HFFc6 (cell line): ENCODE measurements at places on chromosomes 11 and 22.
A peak's percentile ranks its signal among the peaks of the same experiment; 100 is the strongest.

DNA sequence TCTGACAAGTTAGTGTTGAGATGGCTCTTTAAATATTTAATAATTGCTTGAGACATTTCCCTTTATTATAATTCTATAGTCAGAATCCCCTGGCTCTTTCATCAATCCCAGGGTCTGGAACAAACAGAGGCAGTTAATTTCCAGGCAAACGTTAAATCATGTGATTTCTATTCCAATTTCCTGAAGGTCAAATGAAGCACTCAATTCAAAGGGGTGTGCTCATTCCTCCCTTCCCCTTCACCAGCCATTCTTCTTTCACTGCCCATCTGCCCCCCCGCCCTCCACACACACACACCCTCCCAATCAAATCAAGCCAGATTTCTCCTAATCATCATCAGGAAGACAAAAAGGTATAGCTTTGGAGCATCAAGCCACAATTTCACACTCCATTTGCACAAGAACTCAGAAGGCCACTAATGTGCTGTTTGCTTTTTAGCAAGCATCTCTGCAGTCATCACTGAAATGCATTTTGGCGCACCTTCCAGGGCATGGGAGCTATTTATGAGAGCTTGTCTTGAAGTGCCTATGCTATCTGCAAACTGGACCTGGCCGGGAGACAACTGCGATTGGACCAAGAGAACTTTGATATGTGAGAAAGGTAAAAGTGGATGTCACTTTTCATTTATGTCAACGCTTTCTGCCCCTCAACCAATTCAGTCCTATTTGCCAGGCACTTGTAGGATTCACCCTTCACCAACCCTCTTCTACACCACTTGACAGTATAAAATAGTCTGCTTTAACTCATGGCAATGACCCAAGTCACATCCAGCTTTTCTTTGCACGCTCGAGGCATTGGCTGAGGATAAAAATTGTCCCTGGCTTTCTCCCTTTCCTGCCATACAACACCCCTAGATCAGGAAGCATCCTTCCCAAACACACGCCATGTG lies 315.1 kb upstream of the API5 start:
- no peak for DNase-seq

DNA sequence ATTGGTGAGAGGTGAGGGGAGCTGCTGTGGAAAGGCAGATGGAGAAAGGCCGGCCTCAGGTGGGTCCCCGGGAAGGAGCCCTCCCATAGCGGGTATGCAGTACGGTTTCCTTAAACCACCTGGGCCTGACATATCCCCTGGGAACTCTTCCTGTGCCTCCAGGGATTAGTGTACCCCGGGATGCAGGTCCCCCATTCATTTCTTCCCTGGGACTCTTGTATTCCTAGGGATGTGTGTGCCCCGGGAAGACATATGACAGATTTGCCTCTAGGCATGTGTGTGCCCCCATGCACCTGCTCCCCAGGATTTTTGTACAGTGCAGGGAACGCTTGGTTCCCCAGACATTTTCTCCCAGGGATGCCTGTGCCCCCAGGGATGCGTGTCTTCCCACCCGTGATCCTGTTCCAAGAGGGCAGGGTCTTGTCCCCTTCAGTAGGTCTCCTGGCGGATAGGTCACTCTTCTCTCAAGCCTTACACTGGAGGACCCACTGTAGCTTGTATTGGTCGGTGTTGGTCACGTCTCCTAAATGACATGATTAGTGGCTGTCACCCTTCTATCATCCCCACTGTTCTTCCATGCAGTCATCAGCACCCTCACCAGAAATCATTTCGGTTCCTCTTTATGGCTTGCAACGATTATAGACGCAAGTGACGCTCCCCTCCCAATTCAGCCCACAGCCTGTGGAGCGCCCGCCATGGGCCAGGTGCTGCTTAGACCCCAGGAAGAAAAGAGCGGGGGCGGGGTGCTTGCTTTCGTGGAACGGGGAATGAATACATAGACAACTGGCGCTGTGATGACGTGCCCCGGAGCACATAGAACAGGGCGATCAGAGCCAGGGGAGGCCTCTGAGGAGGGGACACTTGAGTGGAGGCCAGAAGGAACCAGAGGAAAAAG lies 1.3 kb downstream of the PARVB start:
- no peak for DNase-seq

GRCh38 chr11:108319541-108320145 lies 96.8 kb downstream of the ATM start:
- DNase-seq: peak; percentile 10

DNA sequence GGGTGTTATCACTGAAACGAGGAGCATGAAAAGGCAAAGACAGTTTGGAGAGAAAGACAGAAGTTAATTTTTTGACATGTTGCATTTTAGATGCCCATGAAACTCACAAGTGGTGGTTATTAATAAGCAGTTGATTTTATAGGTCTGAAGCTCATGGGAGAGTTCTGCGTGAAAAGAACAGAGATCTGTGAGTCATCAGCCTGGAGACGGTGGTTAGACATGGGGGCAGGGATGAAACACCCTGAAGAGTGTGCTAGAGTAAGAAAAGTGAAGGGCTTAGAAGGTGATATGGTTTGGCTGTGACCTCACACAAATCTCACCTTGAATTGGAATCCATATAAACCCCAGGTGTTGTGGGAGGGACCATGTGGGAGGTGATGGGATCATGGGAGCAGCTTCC lies 289.1 kb upstream of the ISX start:
- DNase-seq: no peak

DNA sequence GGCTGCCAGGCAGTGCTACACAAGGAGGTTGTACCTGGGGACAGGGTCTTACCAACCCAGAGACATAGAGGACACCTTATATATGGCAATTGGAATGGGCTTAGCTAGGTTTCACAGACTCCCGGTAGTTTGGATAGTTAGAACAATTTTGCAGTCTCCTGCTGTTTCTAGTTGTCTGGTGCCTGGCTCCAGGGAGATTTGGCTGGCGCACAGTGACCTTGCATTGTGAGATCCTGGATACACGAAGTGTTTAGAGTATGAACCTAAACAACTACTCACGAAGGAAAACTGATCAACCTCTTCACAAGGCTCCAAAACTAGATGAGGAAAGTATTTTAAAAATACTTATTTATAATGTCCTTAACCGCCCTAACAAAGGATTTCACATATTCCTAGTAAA lies 614.7 kb downstream of the FAM181B start:
- DNase-seq: no peak
